ENCODE measurements at places on chromosomes 13 and 19.
A peak's percentile ranks its signal among the peaks of the same experiment; 100 is the strongest.

GRCh38 chr19:42683917-42684513 is 56.3 kb downstream of the PSG3 start:
- no peak for DNase-seq

- DNase-seq = no peak
Measured at GRCh38 chr13:37366044-37366770, 232.4 kb downstream of the POSTN start.

- no peak for DNase-seq
Measured at GRCh38 chr13:78649997-78650716, 8.8 kb downstream of the OBI1 start.

DNA sequence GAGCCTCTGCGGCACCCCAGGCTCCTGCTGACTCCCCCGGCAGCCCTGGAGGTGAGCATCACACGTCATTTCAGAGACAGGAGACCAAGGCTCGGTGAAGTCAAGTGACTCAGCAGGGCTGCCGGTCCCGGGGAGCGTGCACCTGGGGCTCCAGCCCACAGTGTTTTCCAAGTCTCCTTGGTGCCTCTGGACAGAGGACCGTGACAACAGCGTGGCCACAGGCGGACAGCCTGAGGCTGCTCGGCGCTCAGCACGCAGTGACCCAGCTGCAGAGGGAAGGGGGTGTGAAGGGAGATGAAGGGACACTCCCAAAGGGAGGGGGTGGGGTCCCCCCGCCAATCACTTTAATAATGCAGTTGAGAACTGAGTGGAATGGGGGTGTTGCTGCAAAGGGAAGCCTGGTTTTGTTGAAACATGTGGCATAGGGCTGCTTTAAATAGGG is 17.5 kb upstream of the ASPDH start:
- no peak for DNase-seq

DNA sequence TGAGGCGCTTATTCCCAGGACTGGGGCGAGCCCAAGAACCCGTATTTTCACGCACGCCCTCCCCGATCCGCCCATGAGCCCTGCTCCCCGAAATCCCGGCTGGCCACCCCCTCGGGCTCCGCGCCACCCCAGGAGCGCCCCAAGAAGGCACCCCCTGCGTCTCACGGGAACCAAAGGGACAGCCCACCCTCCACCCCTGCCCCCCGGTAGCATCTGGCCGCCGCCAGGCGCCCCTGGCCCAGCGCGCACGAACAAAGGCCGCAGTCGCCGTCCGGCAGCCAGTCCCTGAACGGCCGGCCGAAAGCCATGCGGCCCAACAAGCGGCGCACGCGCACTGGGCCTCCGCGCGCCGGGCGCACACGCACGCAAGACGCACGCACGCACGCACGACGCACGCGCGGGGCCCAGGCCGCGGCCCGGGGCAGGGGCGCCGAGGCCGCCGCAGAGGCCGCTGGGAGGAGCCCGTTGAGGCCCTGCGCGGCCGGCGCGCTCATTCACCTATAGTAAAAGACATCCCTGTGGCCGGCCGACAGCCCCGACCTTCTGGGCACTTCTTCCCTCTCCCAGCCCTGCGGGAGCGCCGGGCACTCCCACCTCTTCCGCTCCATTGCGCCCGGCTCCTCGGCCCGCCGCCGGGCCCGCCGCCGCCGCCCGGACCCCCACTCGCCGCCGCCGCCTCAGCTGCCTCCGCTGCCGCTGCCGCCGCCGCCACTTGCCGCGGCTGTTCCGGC is 476 bp downstream of the MBD3 start:
- peak; percentile 56 for DNase-seq

- DNase-seq = no peak
Measured at GRCh38 chr19:11821474-11822109, 7.5 kb downstream of the ZNF440 start.

DNA sequence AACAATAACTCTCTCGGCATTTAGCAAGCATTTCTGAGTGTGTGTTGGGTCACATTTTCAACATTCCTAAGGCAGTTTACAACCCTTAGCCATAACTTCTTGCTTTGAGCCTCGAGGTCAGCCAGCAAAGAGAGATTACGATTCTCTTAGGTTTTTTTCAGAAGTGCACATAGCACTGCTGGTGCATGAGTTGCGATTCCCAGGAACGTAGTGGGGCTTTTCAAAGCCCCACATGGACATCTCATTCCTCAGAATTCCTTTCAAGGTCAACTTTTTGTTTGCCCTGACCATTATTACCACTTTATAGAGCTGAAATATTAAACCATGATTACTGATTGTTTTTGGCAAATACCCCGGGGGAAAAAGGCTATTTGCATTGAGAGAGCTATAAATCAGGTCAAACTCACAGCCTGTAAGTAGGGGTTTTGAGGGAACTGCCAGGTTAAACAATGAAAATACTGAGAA is 705.3 kb downstream of the GPC5 start:
- no peak for DNase-seq

DNA sequence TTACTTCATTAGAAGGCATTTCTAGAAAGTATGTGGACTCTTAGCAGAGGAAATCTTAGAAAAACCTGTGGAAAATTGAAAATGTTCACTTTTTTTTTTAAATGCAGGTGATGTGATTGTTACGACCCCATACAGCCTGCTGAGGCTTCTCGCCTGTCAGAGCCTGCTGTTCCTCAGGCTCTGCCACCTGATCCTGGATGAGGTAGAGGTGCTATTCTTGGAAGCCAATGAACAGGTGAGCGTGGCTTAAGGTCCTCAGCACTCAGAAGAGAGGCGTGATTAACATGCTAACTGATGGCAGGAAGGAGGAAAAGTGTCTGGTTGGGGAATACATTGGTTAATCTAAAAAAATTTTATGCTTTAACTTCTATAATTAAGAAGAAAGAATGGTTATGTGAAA is 71.4 kb downstream of the SLC7A9 start:
- DNase-seq = no peak

GRCh38 chr19:11463391-11463790 is 17.5 kb downstream of the ELAVL3 start:
- DNase-seq = no peak

DNA sequence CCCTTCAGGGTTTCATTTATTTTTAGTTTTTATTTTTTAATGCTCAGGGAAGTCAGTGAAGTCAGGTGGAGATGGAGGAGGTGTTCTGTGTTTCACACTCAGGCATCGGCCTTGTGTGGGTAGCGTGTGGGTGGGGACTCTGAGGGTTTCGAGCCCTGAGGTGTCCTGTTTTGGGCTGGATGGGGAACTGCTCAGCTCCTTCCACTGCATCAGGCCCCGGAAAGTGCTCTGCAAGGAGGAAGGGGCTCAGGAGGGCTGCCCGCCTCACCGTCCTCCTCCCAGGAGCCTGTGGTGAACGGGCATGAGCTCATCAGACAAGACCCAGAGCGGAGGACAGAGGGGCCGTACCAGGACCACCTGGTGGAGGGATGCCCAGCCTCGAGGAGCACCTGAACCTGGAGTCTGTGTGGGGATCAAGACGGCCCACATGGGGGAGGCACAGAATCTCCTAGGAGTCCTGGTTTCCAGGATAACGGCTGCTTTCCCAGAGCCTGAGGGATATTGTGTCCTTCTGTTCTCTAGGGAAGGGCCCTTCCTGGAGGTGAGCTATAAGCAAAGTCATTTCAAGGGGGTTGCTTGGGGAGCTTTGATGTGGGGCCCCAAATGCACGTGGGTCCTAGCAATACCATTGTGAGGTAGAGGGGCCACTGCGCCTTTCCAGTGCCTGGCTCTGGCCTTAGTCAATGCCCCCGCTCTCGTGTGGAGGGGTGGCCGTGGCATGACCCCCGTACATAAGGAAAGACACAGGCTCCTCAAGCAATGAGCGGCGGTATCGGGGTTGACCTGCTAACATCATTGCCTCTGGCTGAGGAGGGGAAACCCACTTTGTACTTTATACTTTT is 13.5 kb upstream of the GAS6 start:
- no peak for DNase-seq

GRCh38 chr13:37652596-37652995 is 54.0 kb upstream of the POSTN start:
- no peak for DNase-seq

DNA sequence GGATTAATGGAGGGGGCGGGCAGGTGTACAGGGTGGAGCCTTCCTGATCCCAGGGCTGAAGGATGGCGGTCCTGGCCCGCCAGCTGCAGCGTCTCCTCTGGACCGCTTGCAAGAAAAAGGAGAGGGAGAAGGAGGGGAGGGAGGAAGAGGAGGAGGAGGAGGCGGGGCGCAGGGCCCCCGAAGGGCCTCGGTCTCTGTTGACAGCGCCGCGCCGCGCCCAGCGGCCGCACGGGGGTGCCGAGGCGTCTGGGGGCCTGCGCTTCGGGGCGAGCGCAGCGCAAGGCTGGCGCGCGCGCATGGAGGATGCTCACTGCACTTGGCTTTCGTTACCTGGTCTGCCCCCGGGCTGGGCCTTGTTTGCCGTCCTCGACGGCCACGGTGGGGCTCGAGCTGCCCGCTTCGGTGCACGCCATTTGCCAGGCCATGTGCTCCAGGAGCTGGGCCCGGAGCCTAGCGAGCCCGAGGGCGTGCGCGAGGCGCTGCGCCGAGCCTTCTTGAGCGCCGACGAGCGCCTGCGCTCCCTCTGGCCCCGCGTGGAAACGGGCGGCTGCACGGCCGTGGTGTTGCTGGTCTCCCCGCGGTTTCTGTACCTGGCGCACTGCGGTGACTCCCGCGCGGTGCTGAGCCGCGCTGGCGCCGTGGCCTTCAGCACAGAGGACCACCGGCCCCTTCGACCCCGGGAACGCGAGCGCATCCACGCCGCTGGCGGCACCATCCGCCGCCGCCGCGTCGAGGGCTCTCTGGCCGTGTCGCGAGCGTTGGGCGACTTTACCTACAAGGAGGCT is at the start of gene PPM1N:
Gene PPM1N (plus strand): TSS at position 33 of the 785 bp plus-strand sequence. CDS start 30 bp downstream, at position 63.
- DNase-seq = peak; percentile 5

DNA sequence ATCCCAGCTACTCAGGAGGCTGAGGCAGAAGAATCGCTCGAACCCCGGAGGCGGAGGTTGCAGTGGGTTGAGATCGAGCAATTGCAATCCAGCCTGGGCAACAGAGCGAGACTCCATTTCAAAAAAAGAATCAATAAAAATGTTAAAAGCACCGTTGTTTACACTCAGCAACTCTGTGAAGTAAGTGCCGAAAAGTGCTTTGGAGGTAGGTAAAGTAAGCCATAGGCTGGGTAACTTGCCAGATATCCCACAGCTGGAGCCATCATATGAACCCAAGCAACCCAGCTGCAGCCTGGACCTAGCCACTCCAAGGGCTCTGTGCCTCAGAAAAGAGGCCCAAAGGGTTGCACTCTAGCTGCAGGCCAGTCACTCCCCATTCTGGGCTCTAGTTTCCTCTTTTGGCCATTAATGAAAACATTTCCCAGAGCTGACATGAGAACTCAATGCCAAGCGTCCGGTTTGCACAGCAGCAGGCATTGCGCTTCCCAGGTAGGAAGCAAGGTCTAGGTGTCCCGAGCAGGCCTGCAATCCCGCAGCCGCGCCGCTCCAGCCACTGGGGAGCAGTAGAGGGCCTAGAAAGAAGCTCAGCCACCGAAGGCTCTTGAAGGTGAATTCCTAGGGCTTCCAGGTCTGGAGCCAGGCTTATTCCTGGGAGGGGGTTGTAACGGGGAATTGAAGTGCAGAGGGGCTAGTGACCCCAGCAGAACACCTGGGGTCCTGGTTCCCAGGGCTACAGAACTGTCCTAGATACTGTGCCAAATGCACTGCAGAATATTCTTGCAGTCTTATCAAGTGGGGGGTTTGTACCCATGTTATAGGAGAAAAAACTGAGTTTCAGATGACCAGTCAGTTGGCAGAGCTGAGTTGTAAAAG is 4.1 kb upstream of the CD79A start:
- peak; percentile 10 for DNase-seq

DNA sequence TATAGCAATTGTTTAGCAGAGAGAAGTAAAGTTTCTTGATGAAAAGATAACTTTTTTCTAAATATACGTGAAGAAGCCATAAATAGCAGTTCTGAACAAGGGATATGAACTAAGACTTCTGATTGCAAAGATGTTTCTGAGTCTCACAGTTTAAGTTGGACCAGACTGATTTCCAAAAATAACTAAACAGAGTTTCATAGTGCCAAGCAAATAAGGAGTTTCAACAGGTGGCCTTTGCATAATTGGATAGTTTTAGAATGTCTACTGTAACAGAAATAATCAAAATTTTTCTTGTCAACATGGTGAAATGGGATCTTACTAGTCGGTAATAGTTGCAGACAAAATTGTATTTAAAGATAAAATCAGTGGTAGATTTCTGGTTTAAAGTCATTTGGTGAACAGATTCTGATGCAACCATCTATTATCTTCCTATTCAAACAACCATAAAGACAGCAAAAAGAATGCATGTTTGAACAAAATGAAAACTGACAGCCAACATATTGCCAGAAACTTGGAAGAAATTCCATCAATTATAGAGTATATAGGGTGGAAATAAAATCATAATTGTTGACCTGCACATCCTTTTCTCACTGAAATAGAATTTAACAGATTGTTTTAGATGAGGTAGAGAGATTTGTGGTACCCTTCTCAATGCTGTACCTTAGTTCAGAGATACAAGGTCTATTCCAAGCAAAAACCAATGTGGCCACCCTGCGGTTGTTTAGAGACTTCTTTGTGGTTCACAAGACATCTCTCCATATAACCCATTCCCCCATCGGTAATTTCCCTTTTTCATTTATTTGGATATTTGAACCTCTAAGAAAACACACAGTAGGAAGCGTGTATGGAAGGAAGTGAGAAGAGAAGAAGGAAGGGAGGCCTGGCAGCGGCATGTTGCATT is 275.3 kb downstream of the COG6 start:
- no peak for DNase-seq

DNA sequence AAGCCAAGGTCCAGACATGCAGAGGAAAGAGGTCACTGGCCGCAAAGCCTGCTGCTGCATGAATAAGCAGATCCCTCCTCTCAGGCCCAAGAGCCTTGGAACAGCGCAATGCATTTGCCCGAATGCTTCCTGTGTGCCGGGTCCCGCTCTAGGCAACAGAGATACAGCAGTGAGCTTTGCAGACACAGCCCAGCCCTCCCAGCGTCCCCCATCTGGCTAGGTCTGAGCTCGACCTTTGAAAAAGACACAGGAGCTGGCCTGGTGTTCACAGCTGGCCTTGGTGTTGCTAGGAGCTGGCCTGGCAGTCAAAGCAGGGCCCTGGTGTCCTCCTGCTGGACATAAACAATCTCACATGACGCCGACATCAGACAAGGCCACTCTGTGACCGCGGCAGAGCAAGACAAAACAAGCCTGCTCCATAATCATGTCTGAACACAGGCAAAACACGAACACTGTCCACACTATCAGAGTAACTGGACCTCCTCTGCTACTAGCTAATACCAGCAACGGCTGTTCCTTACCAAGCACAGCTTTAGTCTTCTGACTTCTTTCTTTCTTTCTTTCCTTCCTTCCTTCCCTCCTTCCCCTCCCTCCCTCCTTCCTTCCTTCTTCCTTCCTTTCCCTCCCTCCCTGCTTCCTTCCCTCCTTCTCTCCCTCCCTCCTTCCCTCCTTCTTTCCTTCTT is 5.7 kb upstream of the PEX11G start:
- peak; percentile 73 for DNase-seq

Measured in C1 segment of cervical spinal cord (tissue), 14 donors.